ENCODE measurements at places on chromosomes 13 and 19.

DNA sequence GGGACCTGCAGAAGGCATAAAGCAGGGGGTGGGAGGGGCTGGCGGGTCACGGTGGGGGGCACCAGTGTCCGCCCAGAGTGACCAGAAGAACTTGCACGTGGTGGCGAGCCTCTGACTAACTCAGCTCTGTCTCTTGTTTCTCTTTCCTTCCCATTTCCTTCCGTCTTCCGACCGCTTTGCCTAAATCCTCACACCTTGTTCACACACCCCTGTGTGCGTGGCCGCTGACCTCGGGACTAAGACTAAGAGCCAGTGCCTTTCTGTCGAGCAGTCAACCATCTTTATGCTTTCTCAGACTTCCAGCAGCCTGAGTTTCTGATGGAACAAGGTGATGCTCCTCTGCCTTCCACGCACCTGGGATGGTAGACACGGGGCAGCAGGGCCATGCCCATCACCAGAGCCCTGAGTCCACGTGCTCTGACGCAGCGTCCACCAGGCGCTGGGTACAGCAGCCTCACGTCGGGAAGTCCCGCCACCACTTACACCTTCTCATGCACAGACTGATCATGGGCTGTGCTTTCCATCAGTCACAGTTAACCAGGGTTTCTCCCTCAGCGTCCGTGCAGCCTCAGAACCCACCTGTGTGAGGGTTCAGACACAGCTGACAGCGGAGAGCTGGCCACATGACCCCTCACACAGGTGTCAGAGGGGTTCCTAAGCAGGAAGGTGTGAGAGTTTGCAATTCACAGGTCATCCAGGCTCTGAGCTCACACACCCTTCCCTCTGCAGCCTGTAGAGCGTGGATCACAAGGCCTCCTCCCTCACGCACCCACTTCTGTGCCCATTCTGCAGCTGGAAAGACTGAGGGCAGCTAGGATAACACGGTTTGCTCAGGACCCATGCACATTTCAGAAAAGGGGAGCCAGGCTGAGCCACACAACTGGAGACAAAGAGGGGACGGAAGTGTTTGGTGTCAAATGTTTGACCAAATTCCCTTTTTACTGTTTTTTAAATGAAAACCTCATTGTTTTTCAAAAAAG is 90.7 kb upstream of the MCF2L start:
- DNase-seq: no peak

DNA sequence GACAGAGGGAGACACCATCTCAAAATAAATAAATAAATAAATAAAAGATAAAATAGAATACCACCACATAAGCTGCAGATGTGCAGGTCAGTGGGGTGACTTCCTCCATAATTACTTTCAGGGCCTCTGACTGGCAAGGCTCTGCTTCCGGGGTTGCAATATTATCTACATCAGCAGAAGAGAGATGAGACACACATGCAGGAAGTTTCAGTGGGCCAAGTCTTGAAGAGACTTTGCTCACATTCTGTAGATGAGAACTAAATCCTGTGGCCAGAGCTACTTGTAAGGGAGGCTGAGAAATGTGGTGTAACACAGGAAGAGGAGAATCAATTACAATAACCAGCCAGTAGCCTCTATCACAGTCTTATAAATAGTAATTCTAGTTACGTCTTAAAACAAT is 89.9 kb upstream of the MAB21L1 start:
- DNase-seq: no peak

GRCh38 chr13:80630685-80631121 is 289.8 kb upstream of the SPRY2 start:
- DNase-seq: no peak

GRCh38 chr13:82447416-82448077 is 1434.7 kb downstream of the SLITRK1 start:
- DNase-seq: no peak

GRCh38 chr13:51659276-51660127 is 75.2 kb downstream of the WDFY2 start:
- DNase-seq: no peak

GRCh38 chr19:18596752-18597157 is 8.2 kb downstream of the REX1BD start:
- DNase-seq: no peak

- no peak for DNase-seq
These were observed 515.8 kb downstream of the KLF12 start for GRCh38 chr13:73618275-73618865.

DNA sequence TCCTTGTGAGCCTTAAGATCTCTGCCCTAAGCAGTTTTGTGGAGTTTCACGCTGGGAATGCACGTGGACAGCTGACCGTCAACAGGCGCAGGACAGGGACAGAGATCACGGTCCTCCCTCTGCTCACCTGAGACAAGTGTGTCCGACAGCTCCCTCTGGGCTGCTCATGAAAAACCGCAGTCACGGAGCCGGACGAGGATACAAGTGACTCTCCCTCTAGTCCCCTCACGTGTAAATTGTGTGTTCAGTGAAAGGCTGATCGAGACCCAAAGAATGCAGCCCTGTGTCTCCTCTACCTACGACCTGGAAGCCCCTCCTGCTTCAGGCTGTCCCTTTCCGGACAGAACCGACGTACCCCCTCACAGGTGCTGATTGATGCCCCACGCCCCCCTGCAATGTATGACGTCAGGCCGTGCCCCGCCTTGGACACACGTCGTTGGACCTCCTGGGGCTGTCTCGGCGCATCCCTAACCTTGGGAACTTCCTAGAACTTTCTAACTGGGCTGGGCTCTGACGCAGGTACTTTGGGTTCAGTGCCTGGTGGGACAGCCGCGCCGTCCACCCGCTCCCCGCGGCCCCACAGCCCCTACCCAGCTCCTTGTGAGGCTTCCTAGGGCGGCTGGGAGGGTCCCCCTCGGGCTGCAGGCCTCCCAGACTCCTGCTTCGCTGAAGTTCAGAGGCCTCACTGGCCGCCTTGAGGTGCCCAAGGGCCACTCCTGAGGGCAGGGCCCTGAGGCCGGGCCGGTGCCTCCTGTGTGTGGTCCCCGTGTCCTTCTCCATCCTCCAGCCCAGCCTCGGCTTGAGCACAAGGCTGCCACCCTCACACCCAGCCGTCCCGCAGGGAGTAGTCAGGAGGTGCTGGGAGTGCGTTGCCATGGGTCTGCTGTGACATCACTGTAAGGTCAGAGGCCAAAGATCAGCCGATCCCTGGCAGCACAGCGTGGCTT is at the start of gene C13orf46:
C13orf46 (minus strand) TSS at position 859 of the 947 bp plus-strand sequence; CDS start at position 780, 79 bp downstream.
- no peak for DNase-seq

- no peak for DNase-seq
These were observed 1052.0 kb downstream of the DIAPH3 start for GRCh38 chr13:59111751-59112171.

DNA sequence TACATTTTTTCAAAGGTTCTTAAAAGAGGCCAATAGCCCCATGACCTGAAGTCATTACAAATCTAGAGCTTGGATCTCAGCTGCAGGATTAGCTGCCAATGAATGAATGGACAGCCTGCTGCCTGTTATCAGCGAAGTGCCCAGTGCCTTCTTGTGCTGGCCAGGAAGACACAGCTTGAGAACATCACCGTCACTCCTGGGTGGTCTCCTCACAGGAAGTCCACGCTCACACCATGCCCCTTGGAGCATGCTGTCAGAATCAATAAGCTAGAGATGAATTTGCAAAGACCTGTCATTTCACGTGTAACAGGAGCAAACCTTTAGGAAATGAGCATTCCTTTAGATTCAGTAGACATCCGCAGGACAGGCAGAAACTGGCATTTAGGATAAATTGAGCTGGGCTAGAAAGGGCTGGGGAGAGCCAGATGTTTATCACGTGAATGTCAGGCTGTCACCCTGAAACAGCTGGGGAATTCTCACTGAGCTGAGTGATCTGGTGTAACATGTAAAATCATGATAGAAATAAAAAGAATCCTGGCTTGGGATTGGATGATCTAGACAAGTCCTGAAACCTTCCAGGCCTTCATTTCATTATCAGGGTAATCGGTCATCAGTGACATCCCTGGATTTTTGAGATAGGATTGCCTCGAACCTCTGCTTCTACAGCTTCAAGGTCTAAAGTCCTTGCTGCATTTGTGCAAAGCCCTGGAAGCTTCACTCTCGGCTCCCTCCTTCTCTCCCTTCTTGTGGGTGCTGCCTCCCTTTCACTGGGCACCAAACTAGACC is 49.9 kb upstream of the MEDAG start:
- DNase-seq: no peak

GRCh38 chr19:54209811-54210494 is 9.3 kb downstream of the RPS9 start:
- DNase-seq: peak; percentile 93

- DNase-seq: no peak
These were observed 25.9 kb upstream of the CCNP start for GRCh38 chr19:40252395-40252794.

DNA sequence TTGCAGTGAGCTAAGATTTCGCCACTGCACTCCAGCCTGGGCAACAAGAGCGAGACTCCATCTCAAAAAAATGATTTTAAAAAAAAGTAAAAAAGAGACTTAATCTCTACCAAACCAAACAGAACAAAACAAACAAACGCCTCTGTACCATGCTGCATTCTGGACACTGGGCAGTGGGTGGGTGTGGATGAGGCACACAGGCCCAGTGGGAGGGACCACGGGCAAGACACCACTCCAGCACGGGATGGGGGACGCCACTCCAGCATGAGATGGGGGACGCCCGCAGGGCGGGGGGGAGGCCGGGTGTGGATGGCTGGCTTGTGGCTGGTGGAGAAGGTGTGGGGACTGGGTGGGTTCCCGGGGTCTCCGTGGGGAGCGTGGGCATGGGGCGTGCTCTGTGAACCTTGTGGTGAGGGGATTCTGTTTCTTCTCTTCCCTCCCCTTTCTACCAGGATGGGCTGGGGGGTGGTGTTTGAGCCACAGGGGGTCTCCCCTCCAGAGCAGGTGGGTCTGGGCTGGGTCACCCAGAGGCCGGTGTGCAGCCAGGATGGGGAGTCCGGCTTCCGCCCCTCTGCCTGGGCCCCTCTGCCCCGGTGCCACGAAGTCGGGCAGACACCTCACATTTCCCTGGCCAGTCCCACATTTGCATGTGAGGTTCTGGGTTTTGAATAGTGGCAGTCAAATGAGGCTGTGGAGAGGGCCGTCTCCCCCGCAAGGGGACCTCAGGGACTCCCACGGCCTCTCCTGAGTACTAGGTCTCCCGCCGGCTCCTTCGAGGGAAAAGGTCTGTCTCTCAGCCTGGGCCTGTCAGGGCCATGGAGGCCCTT is 23.9 kb upstream of the MATK start:
- DNase-seq: no peak

DNA sequence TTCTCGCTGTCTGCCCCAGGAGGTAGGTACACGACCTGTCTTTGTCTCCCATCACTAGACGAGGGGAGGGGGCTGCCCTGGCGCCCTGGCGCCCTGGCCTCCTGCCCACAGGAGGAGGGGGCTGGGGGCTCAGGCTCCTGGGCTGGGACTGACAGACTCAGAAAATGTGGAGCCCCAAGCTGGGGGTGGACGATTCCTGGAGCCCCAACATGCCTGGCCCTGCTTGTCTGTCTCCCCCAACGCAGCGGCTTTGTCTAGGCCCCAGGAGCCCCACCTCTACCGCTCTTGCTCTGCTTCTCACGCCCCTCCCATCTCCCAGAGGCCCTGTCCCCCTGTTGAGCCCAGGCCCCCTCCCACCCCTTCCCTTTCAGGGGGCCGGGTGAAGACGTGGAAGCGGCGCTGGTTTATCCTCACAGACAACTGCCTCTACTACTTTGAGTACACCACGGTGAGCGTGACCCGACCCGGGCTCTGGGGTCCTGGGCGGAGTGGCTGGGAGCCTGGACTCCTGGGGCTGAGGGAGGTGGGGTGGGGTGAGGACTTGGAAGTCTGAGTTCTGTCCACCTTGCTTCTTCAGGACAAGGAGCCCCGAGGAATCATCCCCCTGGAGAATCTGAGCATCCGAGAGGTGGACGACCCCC is 8.6 kb downstream of the CYTH2 start:
- DNase-seq: no peak

DNA sequence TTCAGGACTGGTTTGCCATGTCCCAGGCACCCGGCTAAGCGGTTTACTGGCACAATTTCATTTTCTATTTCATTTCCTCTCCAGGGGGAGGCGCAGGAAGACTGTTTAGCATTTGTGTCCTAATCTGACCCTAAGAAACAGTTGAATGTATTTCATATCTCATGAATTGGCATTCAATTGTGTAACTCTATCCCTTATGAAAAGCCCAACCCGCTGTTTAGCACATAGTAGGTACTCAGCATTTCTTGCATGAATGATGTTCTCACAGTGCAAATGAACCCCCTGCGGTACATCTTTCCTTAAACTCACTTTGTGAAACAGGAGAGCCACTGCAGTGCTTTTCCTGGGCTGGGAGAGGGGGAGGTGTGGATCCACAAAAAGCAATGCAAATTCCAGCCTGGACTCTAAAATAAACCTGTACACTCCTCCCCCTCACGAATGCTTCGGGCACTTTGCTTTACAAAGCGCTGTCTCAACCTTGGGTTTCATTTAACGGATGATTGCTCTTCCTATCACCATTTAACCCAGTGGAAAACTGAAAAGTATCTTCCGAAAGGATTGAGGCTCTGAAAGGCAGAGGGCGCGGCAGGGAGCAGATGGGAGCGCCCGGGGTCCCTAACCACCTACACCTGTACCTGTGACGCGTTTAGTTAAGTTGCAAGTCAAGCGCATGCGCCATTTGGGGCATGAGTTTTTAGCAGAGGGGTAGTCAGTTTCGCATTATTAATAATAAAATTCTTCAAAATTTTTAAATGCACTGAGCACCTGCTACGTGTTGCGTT is 1.2 kb upstream of the EEF2 start:
- no peak for DNase-seq

DNA sequence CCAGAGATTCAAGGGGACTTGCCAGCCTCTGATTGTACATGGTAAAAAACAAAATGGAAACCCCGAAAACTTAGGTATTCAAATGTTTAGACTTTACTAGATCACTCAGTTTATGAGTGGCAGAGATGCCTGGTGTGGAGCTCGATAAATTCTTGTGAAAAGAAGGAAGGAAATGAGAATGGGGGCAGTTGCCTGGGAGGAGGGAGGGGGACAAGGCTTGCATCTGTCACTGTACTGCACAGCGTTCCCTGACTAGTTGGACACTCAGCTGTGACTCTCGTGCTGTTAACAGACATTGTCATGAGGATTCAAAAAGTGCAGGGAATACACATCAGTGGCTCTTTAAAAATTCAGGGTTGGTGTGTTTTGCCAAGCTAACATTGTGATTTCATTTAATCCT is 232.9 kb downstream of the ZIC5 start:
- DNase-seq: no peak

GRCh38 chr19:3282564-3282963 is 58.1 kb downstream of the CELF5 start:
- no peak for DNase-seq

Measured in AG09319 (cell line).